ENCODE measurements at places on chromosomes 2 and 18.
A peak's percentile ranks its signal among the peaks of the same experiment; 100 is the strongest.

DNA sequence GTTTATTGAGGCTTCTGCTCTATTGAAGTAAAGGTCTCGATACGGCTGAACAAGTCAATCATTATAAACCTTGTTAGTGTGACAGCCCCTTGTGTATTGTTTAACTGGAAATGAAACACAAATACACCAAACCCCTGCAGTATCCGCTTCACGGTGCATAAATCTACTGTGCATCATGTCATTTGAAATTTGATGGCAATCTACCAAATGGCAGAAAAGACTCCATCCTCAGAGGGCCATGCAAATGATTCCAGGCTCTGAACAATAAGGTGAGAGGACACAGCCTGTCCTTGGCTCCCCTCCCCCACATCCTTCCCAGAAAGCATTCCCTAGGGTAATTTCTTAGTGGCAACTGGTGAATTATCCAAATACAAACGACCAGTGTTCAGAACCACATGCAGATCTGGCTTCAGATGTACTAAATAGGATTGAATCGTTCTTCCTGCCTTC lies 80.6 kb downstream of the ADCYAP1 start:
- no peak for DNase-seq

DNA sequence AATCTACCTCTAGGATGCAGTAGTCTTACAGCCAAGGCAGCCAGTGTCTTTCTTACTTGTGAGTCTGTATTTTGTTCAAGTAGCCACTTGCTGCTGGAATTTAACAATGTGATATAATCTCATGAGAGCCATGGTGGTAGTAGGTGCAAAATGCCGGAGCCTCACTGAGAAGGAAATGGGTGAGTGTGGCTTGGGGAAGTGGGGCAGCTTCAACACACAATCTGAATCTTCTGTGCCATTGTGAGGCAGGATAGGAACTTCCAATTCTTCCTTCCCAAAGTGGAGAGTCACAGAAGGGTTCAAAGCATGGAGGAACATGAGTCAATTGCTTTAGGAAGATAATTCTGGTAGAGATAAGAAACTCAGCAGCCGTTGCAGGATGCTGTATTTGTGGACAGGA lies 158.7 kb upstream of the APCDD1 start:
- DNase-seq, result no peak

DNA sequence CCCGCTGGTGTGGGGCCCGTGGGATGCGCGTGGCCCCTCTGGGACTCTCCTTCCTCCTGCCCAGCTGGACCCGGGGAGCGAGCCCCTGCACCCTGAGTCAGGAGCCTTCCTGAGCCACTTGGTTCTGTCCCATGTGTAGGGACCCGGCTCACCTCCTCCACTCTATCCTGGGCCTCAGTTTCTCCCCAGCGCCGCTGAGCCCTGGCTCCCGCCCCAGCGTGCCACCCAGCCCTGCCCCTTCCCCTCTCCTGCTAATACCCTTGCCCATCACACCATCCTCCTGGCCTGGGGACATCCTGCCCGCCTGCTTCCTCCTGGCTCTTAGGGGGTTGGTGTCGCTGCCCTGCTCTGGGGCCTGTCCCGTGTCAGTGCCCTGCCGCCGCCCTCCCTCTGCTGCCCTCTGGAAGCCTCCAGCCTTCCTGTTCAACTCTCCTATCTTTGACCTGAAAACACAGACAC lies 24.8 kb downstream of the GPC1 start:
- DNase-seq, result no peak

GRCh38 chr2:211494085-211494484 lies 937.7 kb downstream of the CPS1 start:
- DNase-seq, result no peak

DNA sequence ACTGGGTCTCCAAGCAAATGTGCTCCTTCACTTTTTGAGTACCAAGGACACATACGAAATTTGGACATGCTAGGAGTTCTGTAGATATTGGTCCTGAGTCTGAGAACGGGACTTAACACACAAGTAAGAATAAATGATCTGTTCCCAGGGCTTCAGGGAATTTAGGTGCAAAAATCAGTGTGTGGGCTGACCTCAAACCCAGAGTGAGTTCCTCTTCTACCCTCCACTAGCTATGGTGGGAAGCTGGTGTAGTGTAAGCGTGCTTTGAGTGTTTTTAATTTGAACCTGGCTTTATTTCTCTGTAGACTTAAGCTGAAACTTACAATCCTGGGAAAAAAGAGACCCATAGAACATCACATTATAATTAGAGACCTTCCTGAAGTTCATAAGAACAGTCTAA lies 50.5 kb downstream of the MYO3B start:
- DNase-seq, result no peak

DNA sequence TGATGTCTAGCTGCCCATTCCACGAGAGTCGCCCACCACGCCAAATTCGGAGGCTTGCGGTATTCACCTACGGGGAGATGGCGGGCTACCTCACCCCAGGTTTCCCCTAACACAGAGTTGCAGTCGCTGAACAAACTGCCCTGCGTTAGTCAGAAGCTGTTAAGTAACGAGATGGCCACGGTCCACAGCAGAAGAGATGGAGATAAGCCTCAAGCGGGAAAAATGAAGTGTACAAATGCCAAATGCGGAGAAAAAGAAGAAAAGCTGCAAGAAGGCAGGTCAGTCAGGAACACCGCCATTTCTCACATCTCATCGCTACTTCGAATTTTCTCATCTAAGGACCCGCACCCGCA lies 425 bp downstream of the ASB3 start:
- DNase-seq, result peak; percentile 38

DNA sequence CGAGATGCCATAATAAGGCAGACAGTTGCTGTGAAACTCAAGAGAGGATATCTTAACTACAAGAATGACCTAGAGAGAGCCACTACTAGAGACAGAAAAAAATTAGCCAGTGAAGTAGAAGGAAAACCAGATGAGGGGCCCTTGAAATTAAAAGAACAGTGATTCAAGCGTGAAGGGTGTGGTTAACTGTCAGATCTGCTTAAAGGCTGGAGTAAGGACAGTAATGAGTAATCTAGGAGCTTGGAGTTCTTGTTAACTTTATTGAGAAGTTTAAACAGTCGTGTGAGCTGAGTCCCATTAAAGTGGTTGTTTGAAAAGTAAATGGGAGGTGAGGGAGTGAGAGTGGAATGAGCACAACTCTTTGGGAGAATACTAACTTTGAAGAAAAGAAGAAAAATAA lies 21.3 kb downstream of the PIGN start:
- no peak for DNase-seq

DNA sequence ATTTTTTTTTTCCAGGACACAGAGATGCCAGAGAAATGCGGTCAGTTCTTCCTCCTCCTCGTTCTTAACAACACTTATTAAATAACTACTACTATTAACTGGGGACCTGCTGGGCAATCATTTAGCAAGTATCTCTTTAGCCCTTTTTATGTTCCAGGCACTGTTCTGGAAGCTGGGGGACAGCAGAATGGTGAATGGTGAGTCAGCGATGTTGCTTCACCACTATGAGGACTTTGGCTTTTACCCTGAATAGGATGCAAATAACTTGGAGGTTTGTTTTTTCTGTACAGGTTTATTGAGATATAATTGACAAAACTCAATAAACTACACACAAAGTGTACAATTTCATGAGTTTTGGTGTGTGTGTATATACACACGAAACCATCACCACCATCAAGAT lies 179.9 kb upstream of the MSH6 start:
- no peak for DNase-seq

DNA sequence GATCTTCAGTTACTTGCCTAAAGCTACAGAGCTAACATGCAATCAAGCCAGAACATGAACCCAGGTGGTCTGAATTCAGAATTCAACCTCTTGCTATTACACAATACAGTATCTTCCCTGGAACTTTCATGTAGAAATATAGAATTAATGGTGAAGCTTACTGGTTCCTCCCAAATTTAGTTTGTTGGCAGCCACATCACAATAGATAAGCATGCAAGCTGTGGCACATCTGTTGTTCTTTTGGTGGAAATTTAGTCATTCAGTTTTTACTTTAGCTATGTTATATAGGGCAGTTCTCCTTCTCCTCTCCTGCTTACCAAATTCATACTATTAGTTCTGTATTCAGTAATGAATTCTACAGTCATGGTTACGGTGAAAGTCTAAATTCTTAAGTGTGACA lies 101.0 kb upstream of the RNF152 start:
- DNase-seq, result no peak

DNA sequence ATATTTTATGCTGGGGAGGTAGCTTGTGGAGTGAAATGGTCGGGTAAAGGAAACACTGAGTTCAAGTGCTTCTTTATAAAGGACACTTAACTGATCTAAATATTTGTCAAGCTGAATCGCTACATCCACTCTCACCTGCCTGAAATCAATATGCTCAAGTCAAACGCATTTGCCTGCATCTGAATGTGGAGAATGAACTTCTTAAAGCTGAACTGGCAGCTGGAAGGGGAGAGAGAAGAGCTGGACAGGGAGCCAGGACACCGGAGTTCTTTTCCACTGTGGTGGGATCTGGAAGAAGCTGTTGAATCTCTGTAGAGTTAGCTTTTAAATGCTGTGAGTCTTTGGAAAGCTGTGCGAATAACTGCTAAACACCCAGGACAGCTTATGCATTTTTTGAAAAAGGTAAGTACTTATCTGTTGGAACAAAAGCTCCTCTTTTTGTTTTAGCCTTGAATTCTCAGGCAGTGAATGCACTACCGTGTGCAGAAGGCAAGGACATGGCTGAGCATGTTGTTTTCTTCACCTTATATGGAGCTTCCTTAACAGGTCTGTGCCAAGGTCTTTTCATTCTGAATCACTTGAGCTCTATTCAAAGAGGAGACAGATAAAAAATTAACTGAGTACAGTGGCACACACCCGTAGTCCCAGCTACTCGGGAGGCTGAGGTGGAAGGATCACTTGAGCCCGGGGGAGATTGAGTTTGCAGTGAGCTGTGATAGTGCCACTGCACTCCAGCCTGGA lies 74.2 kb upstream of the KLF7 start:
- no peak for DNase-seq

- no peak for DNase-seq
Observed at GRCh38 chr2:206968134-206969086, 29.1 kb downstream of the CPO start.

DNA sequence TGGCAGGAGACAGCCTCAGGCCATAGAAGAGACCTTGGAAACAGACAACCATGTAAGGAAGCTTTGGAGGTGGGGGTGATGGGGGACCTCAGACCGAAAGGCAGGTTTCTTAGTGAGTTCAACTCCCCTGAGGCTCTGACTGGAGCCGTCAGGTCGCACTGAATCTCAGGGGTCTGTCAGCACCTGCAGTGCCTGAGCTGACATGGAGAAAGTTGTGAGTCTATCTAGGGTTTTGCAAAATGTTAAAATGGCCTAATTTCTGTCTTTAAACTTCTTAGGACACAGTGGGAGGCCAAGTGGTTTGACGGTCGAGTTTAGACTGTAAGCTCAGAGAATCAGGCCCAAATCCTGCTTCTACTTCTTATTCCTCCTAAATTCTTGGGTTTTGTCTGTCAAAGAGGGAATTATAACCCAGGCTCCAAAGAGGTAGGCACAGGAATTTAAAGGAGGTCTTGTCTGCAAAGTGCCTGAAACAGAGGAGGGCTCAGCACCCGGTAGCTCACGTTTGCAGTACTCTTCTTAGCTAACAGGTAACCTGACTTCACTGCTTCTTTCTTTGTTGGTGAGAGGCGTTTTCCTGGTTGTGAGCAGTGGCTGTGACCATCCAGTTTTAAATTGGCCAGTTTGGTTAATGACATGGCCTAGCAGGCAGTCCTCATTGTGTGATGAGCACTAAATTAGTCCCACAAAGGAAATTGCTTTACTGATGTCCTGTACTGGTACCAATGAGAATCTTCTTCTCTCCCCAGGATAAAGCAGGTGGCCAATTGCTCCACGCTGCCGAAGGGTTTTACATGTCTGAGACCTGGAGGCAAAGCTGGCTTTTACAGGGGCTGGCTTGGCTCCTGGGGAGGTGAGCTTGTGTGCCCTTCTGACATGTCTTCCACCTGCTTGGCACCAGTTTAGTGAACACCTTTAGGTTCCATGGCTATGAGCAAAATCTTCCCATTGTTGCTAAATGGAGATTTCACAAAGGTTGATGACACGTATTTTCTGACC lies 95.7 kb downstream of the MYCN start:
- no peak for DNase-seq

DNA sequence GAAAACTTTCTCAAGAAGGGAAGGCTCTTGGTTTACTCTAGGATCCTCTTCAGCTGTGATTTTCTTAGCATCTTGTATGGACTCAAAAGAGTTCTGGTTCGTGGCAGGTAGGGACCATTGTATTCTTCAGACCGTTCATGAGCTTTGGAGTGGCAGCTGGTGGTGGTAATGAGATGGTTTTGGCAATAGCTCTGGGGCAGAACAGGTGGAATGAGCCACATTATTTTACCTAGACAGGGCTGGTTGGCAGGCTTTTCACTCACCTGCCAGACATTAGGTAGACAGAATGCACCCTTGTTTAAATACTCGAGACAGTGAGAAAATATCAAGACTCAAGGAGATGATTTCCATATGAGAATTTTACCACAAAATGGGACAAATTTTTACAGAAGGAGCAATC lies 26.2 kb upstream of the MGAT5 start:
- no peak for DNase-seq

DNA sequence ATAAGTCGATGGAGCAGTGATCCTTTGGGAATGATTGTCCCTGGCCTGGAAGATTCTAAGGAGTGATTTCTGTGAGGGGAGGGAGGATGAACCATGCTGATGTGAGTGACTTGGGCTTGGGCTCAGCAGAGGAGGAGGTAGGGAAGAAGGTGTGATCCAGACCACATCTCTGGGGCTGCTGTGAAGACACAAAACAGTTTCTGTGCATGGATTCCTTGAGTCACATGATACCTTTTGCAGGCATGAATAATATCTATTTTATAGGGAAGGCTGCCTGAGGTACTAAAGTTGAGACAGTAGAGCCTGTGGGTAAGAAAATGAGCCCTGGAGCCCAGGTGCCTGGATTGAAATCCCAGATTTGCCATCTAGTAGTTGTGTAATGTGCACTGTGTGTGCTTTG lies 29.8 kb downstream of the SLC1A4 start:
- no peak for DNase-seq

DNA sequence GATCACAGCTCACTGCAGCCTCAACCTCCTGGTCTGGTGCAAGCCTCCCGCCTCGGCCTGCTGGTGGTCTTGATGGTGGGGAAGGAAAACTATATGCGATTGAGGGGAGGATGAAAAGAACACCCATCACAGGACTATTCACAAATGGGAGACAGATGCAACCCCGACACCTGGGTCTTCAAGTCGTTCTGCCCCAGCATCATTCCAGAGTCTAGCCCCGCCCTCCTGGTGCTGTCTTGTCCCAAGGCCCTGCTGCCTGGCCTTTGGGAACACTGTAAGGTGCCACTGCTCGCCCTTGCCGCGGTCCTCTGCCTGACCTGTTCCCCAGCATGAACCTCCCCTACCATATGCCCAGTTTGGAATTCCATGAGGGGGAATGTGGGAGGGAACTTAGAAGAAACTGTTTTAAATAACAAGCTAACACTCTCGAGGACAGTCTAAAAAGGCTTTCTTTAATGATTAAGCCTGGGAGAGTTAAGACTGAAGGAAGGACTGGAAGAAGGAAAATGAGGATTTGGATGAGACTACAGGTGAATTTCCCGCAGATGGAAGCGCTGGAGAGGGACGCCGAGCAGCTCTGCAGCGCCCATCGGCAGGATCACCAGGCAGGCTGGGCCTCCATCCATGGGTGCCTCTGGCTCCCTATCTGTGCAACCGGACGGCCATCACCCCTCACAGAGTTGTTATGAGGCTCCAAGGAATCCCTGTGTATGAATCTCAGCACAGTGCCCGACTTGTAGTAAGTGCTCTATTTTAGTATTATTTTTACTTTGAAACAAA lies 75.0 kb downstream of the MEX3C start:
- no peak for DNase-seq

- no peak for DNase-seq
Observed at GRCh38 chr2:172085460-172086159, at the start of gene DLX1. Gene DLX1 (plus strand): TSS chr2:172085507. CDS start chr2:172085678, 171 bp downstream.

Data from stimulated activated naive CD8-positive, alpha-beta T cell treated with anti-CD3 and anti-CD28 coated beads, Interleukin-15, Interleukin-2, amounts not matched to agents 100 U/mL and 50 U/mL, for 24 hours (primary cell).